GM23248 (cell line): ENCODE measurements at places on chromosomes 6 and 20.

- DNase-seq, result no peak
Measured at GRCh38 chr20:57214948-57215347, 51.5 kb downstream of the BMP7 start.

DNA sequence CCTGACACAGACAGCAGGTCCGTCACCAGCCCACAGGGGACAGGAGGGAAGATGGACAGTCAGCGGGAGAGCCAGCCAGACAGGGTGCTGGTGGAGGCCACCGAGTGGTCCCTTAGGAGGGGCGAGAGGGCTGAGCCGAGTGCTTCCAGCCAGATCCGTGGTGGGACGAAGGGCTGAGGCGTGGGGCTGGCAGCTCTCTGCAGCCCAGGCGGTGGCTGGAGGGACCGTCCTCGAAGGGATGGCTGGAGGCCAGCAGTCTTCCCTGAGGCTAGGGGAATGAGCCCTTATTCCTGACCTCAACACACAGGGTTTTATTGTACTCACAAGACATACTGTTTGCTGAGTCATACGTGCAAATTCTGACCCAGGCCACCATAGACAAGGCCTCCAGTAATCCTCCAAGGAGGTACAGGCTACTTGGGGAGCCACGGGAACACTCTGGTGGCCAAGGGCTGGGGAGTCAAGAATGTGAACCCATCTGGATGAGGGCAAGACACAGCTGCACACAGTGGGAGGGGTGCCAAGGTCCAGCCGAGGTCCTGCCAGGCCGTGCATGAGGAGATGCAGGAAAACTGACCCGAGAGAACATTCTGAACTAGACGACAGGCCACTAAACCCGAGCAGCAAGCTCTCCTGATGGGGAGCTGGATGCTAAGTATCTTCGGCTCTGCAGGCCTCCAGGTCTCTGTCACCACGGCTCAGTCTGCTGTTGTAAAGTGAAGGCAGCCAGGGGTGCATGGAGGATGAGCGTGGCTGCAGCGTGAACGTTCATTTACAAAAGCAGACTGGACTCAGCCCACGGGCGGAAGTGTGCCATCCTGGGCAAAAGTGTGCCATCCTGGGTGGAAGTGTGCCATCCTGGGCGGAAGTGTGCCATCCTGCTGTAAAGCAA, 242.5 kb downstream of the TTLL2 start:
- DNase-seq, result no peak

DNA sequence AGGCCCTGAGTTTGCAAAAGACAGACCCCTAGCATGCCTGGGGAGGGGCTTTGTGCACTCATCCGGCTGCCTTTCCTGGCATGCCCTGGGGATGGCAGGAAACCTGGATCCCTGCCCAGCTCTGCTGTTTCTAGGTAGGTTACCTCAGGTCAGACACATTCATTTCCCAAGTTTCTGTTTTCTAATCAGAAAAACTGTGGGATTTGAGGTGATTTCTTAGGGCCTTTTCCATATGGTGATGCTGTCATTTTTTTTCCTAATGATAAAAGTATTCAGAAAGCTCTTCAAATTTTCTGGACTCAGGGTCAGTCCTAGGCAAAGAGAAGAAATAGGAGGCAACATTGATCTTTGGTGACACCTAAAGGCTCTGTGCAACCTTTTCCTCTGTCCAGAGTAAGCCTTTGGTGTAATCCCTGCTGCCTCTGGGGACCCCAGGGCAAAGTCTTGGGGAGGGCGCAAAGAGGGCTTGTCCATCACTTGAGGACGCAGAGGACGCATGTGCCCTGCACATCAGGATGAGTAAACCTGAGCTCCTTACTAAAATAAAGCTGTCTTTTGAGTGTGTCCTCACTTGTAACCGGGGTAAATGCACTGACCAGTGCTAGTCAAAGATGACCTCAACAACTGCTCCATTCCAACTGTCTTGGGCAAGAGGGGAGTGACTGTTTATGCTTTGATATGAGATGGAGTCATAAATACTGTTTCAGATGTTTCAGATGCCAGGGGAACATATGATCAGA, 13.5 kb upstream of the TRAM2 start:
- peak; percentile 87 for DNase-seq

- DNase-seq, result no peak
Measured at GRCh38 chr20:40433341-40433861, 255.6 kb downstream of the MAFB start.

DNA sequence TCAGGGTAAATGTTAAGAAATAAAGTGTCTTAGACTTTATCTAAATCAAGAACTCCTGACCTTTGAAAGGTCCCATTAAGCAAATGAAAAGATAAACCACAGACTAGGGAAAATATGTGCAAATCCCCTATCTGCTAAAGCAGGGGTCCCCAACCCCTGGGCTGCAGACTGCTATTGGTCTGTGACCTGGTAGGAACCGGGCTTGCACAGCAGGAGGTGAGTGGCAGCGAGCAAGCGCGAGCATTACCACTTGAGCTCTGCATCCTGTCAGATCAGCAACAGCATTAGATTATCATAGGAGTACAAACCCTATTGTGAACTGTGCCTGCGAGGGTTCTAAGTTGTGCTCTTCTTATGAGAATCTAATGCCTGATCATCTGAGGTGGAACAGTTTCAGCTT, 42.4 kb downstream of the LCA5 start:
- no peak for DNase-seq

- DNase-seq, result no peak
Measured at GRCh38 chr6:165655191-165655590, 7.8 kb downstream of the PDE10A start.

GRCh38 chr6:99350573-99350972, 1.1 kb upstream of the FAXC start:
- DNase-seq, result no peak

DNA sequence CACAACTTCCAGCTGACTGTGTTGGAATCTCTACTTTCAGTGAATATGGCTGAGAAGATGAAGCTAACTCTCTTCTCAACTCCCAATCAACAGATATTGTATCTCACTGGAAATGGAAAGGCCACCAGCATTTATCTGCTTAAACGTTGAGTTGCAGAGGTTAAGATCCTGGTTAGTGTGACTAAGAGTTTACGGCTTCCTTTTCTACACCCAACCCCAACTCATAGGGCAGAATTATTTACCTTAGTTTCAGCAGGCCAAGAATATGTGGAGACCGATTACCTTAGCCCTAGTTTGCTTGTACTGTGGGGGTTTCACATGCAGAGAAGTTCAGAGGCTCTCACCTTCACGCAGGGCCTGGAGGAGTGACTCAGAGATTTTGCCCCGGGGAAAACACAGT, 1026.6 kb downstream of the EYS start:
- no peak for DNase-seq

DNA sequence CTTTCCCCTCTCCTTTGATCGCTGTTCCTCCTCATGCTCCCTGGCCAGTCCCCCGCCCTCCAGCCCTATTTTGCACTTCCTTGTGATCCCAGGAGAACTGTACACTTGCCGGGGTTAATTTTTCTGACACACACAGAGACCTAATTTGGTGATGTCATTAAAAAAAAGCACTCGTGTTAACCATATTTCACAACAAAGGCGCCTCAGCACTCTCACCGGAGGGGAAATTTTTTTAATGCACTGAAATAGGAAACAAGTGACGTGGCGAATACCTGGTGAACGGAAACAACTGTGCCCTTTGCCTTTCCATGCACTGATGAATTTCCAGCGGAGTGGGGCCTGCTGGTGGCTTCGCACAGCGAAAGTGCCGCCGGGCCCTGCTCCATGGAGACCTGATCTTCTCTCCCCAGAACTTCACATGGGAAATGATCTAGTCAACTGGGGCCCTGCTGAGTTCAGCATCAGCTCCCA, 53.9 kb upstream of the TAGAP start:
- no peak for DNase-seq

DNA sequence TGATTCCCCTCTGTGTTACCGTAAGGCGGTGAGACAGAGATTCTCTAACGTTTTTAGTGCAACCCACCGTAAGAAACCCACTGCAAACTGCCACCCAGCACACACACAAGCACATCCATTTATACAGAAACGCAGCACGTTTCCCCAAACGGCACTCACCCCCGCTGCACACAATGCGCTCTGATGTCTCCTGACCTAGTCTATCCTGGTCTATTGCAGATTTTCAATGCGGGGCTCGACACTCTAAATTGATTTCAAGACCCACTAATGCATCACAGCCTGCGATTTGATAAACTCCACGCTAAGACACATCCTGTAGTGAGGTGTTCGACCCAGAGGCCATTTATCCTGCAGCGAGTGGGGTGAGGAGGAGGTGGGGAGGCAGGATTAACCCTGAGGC, 63.7 kb upstream of the SULF2 start:
- DNase-seq, result no peak

DNA sequence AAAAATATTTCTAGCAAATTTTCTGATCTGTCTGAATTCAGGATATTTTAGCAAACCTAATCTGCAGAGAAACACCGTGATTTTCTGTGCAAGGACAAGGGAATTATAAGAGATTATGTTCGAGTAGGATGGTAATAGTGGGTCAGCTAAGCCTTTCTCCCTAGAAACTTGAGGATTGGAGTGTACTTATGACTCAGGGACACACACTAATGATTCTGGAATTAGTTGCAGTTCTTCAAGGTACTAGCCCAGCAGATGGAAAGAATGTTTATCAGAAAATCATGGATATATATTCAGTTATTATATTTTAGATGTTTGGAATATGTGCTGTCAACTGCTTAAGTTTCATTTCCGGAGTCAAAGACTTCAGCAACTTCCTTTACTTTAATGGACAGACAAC, 177.1 kb upstream of the MAP3K7 start:
- DNase-seq, result peak; percentile 1

- no peak for DNase-seq
Measured at GRCh38 chr6:158743033-158743651, 76.0 kb downstream of the EZR start.

GRCh38 chr6:148508401-148509041, 165.9 kb downstream of the SASH1 start:
- peak; percentile 92 for DNase-seq

GRCh38 chr20:63208346-63208909, 7.5 kb downstream of the YTHDF1 start:
- no peak for DNase-seq

GRCh38 chr20:43981540-43981939, 66.9 kb downstream of the TOX2 start:
- no peak for DNase-seq

DNA sequence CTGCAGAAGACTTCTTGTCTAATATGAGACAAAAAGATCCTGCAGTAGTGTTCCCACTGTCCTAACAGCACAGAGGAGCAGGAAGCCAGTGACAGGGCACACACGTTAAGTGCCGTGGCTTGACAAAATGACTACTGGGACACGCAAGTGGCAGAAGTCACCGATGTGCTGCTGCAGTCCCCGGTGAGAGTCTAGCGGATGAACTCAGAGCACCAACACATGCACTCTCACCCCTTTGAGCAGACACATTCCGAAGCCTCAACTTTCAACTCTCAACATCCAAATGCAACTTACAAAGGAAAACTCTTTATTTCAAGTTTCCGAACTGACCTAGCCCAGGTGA, 898 bp downstream of the LAMA4 start:
- peak; percentile 42 for DNase-seq

DNA sequence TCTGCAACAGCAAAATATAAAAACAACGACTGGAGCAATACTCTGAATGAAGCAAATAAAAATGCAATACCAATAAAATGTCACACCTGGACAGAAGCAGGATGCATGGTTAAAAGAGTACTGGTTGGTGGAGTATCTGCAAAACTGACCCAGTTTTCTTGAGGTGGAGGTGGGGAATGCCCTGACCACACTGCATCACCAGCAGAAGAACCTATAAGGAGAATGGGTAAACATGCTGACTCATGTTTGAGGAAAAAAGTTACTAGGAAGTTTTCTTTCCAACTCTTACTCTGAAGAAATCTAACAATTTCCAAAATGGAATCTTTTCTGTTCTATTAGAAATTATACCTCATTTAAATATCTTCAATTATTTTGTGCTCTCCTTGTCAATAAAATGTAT, 43.6 kb downstream of the REPS1 start:
- peak; percentile 72 for DNase-seq

- DNase-seq, result no peak
Measured at GRCh38 chr20:53856300-53857295, 213.8 kb downstream of the BCAS1 start.

- no peak for DNase-seq
Measured at GRCh38 chr20:53757472-53757913, 163.9 kb upstream of the ZNF217 start.

GRCh38 chr6:12892151-12892550, 175.6 kb downstream of the PHACTR1 start:
- DNase-seq, result no peak

- DNase-seq, result peak; percentile 20
Measured at GRCh38 chr6:85137865-85138264, 312.0 kb upstream of the NT5E start.

DNA sequence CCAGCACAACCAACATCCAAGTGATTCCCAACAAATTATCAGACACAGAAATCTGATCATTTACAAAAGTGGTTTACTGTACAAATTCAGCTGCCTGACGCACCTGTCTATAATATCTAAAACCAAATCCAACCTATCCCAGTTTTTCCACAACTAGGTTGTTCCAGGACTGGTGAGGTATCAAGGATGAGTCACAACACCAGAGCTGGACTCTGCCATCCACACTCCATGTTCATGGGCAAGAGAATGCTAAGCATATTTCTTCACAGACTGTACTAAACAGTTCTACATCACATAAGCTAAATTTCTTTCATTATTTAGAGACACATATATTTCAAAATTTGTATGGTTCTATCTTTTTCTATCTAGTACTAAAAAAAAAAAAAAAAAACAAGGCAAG, 141.6 kb downstream of the BTBD9 start:
- peak; percentile 51 for DNase-seq

GRCh38 chr20:20782755-20783154, 70.3 kb upstream of the RALGAPA2 start:
- no peak for DNase-seq

- no peak for DNase-seq
Measured at GRCh38 chr6:118746145-118746824, 94.9 kb upstream of the CEP85L start.

GRCh38 chr6:29227235-29227634, 56.5 kb downstream of the OR2J2 start:
- DNase-seq, result no peak

DNA sequence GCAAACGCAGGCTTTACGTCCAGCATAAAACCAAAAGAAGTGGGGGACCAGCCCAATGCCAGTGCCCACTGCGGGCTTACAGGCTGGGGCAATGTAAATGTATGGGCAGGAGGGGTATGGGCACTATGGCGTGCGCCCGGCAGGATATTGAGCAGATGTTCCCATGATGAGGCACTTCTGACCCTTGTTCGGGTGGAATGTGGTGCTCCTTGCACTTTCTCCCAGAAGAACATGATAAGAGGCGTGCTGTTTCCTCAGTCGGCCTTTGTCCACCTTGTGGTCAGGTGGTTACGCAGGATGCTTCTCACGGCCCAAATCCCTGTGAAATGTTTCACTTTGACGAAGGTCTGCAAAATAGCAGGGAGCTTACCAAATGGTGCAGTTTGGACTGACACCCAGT, 4.8 kb upstream of the GPR31 start:
- DNase-seq, result no peak

- DNase-seq, result peak; percentile 81
Measured at GRCh38 chr6:16450821-16451220, 212.4 kb downstream of the GMPR start.
